ENCODE measurements at places on chromosomes 11 and 22. TPM values are rescaled to one million over a fixed set of nuclear protein-coding genes. Genes with fewer than 3 reads are reported as not detected.

GRCh38 chr11:62544581-62545436, 1.8 kb downstream of the AHNAK start:
- no peak for DNase-seq

WEE1 gene
- 22.5 TPM for total RNA-seq

SCGB1D2 gene
- not detected for total RNA-seq

DNA sequence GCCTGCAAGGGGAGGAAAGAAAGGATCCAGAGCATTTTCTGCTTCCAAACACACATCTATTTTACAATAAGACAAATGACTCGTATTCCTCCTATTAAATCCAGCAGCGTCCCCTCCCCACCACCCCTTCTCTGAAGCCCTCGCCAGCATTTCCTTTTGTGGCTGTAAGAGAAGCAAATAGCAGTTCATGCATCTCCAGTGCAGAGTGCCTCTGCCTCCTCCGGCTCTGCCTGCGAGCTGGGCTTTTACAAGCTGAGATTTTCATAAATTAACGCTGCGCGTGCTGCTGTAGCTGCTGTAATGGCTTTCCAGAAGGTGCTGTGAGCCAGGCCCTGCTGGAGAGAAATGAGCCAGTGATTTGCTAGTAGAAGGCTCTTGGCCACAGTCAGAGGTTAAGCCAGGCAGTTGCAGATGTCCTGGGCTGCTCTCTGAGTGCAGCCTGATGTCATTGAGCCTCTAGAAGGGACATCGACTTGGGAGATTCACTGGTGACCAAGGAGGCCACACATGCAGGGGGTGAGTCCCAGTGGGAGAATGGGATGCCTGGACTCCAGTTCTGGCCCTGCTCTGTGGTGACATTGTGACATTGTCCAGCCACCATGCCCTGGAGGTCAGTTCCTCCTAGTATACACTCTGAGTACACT, 134.5 kb upstream of the NAV2 start:
- no peak for DNase-seq

- no peak for DNase-seq
Observed at GRCh38 chr11:24585192-24585591, 88.3 kb downstream of the LUZP2 start.

DNA sequence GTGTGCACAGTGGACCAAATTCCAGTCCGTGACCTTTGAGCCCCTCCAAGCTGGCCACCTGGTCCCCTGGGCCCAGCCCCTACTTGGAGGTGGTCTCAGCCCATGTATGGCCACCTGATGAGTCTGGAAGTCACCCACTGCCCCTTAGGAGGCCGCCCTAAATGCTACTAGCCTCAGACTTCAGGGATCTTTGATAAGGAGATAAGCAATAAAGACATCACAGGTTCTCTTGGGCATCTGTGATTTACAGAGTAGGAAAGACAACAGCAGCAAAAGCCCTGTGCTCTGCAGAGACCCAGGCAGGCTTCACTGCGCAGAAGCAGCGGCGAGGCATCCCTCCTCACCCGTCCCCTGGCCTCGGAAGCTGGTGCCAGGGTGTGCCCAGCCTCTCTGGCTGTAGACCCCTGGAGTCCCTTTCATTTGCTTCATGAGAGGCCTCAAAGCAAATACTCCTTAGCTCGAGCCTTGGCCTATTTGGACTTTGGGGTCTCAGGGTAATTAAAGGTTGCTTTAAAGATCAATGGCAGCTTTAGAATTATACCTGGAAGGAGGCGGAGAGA, 360.1 kb downstream of the TBC1D22A start:
- DNase-seq: no peak

GRCh38 chr22:27051407-27051806, 394.0 kb downstream of the MIAT start:
- DNase-seq: no peak
